Upper lobe of left lung (tissue), 6 donors: ENCODE measurements at places on chromosomes 7 and 10. TPM values are rescaled to one million over a fixed set of nuclear protein-coding genes. Genes with fewer than 3 reads are reported as not detected.

SGCE gene
- total RNA-seq = 42.8 TPM

TBC1D12 gene
- total RNA-seq = 25.0 TPM

TRIM73 gene
- total RNA-seq = 1.4 TPM

PRDX3 gene
- 29.9 TPM for total RNA-seq

LRRC61 gene
- 17.2 TPM for total RNA-seq

DNA sequence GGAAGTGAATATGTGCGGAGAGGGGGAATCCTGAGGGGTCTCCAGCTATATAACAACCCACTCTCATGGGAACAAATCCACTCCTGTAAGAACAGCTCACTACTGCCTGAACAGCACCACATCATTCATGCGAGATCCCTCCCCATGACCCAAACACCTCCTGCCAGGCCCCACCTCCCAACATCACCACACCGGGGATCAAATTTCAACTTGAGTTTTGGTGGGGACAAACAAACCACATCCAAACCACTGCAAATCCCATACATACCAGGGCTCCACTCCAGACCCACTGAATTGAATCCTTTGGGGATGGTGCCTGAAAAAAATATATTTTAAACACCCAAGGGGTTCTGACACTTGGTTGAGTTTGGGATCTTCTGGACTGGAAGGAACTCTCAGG, 181.5 kb upstream of the PLXNA4 start:
- H3K27ac ChIP-seq = no peak overlapping the region
- DNase-seq = no peak
- no peaks in the 10 kb centered on the region for H3K27me3 ChIP-seq
- H3K36me3 ChIP-seq = no peaks in the 10 kb centered on the region
- H3K4me3 ChIP-seq = no peak overlapping the region

DNA sequence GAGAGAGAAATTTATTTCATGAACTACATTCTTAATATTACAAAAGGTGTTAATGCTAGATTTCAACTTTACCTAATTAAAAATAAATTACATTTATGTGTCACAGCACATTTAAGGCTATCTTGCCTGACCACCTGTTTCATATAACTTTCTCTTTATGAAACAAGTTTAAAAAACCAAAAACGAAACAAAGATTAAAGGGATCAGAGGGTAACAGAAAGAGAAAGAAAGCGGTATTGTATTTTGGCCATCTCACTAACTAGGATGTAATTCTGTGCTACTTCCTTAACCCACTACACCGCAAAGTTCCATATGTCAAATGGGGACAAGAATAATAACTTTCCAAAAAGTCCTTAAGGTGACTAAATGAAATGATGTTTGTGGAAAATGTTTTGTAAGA, 6.3 kb upstream of the RHOBTB1 start:
- H3K36me3 ChIP-seq = no peaks in the 10 kb centered on the region
- no peak overlapping the region for H3K4me3 ChIP-seq
- H3K27ac ChIP-seq = no peak overlapping the region
- no peaks in the 10 kb centered on the region for H3K4me1 ChIP-seq

DNA sequence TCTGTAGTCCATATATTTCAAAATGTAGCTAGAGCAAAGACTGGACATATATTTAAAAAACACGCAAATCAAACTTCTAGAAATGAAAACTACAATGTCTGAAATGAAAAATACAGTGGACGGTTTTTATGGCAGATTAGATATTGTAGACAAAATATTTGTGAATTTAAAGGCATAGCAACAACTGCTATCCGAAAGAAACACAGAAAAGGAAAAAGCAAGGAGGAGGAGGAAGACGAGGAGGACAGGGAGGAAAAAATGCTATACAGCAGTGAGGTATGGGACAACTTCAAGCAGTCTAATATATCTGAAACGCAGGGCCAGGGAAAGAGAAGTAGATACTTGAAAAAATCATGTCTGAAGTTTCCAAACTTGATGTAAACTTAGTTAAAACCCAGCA, 13.3 kb downstream of the WASL start:
- H3K4me1 ChIP-seq = no peaks in the 10 kb centered on the region
- no peaks in the 10 kb centered on the region for H3K27me3 ChIP-seq
- H3K4me3 ChIP-seq = no peak overlapping the region
- DNase-seq = no peak
- no peak overlapping the region for H3K27ac ChIP-seq

DNA sequence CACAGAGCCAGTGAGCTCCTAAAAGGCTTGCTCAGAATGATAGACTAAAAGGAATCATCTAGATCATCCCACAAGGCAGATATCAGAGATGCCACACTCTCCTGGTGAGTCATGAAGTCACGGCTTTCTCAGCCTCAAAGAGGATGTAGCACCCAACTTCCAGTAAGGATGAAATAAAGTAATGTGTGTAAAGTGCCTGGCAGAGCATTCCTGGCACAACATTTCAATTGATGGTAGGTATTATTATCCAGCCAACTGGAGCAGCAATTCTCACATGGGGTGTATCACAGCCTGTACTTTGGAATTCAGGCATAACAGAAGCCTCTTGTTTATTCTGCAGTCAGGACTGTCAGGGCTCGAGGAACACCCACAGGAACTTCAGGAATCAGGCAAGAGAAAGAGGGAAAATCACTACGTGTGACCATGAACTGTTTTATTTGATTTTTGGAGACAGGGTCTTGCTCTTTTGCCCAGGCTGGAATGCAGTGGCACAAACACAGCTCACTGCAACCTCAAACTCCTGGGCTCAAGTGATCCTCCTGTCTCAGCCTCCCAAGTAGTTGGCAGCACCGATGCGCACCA, 5.3 kb upstream of the NAT16 start:
- no peaks in the 10 kb centered on the region for H3K4me1 ChIP-seq
- peaks cover 9% of the 10 kb centered on the region for H3K27me3 ChIP-seq
- DNase-seq = no peak
- no peak overlapping the region for H3K27ac ChIP-seq
